ENCODE measurements at places on chromosomes 7 and 10.

- no peak for DNase-seq
Measured at GRCh38 chr10:82811621-82812020, 936.6 kb downstream of the NRG3 start.

DNA sequence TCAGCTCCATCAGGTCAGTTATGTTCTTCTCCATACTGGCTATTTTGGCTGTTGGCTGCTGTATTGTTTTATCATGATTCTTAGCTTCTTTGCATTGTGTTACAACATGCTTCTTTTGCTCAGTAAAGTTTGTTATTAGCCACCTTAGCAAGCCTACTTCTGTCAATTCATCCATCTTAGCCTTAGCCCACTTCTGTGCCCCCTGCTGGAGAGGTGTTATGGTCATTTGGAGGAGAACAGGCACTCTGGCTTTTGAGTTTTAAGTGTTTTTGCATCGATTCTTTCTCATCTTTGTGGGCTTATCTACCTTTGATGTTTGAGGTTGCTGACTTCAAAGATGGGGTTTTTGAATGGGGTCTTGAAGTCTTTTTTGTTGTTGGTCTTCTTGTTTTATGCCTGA lies 204.6 kb upstream of the FOXP2 start:
- no peak for DNase-seq

GRCh38 chr10:24307116-24307515 lies 98.2 kb downstream of the KIAA1217 start:
- no peak for DNase-seq

GRCh38 chr10:3045471-3046209 lies 21.7 kb upstream of the PFKP start:
- DNase-seq, result no peak

- DNase-seq, result no peak
Measured at GRCh38 chr10:56596257-56596656, 235.2 kb upstream of the ZWINT start.

GRCh38 chr10:3530783-3531645 lies 254.0 kb downstream of the KLF6 start:
- DNase-seq, result no peak

- DNase-seq, result no peak
Measured at GRCh38 chr10:34001087-34001580, 666.7 kb upstream of the NRP1 start.

DNA sequence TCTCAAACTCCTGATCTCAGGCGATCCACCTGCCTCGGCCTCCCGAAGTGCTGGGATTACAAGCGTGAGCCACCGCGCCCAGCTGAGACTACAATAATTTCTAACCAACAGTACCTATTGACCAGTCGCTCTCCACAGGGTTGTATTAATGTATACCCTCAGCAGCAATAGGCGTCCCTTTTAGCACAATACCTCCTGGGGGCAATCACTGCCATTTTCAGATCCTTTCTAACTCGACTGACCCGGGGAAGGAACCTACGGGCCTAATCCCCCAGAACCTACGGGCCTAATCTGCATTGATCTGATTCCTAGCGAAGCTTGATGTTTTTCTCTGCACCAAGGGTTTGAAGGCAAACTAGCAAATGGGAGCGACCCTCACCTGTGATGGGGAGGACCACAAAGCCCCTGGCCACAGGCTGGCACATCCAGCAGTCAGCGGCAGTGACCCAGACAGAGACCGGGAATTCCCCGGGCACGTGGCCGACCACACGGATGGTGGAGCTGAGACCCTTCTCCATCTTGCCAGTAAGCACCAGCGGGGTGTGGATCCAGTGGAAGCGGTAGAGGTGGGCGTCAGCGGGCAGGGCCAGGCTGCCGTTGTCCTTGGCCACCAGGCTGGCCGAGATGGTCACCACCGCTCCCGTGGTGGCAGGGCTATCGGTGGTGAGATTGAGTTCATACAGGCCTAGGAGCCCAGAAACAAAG lies 6.9 kb downstream of the TMEM130 start:
- no peak for DNase-seq

DNA sequence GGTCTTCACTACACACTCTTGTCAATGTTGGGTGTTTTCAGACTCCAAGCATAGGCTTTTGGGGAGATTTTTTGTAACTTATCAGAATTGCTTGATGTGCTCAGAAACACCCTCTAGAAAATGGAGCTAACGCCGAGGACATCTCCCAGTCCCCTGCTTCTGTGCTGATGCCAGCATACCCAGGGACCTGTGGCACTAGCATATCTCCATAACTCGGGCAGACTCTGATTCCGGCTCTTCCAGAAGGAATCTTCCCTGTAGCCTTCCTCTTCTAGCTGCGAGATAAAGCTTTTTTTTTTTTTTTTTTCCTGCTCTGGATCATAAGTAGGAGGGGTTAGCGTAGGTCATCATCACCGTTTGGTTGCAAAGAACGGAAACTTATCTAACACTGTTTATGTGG lies 434.4 kb downstream of the GALNT17 start:
- DNase-seq, result no peak

- no peak for DNase-seq
Measured at GRCh38 chr10:18044976-18045720, 93.4 kb downstream of the SLC39A12 start.

DNA sequence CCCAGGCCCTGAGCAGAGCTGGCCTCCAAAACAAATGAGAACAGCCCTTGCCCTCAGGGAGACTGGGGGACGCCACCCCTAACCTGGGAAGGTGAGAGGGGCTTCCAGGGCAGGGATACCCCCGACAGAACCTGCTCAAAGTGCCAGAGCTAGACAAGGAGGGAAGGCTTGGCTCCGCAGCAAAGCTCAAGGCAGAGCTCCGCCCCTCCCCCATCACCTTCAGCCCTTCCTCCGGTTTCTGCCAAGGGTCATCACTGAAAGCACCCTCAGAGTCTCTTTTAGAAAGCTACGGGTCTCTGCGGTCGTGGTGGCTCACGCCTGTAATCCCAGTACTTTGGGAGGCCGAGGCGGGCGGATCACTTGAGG lies 73.4 kb upstream of the CUX1 start:
- DNase-seq, result no peak

DNA sequence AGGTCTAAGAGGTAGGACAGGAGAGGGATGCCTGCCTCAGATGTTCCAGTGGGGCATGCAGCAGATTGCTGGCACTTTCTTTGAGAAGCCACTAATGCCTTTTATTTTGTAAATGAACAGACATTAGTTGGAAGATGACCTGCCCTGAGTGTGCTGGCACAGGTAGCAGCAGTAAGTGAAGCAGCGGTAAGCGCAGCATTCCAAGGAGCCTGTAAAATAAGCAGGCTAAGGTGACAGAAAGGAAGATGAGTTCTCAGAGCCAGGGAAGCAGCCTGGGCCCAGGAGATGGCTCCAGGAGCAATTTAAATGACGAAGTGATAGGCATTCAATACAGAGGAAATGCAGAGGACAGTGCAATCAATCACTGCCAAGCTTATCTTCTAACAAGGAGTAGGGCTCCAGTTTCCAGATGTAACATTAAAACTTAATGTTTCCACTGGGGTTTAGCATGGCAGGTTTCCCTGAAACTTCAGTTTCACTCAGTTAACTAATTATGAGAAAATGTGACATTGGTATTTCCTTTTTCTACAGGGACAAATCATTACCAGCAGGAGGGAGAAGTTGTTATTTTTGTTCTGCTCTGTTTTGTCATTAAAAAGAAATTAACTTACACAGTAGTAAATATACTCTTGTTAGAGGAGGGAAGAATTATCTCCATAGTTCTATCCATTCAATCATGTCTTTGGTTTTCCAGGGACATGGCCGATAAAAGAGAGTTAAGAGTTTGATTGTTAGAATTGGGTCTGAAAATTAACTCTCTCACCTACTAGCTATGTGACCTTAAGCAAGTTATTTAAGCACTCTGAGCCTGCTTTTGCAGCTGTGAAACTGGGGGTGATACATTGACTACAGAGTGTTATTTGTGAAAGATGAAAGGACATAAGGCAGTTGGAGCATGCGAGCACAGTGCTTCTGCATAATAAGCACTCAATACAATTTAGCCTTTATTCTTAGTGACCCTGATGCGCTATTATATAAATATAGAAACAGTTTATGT lies 96.6 kb upstream of the PTN start:
- no peak for DNase-seq

DNA sequence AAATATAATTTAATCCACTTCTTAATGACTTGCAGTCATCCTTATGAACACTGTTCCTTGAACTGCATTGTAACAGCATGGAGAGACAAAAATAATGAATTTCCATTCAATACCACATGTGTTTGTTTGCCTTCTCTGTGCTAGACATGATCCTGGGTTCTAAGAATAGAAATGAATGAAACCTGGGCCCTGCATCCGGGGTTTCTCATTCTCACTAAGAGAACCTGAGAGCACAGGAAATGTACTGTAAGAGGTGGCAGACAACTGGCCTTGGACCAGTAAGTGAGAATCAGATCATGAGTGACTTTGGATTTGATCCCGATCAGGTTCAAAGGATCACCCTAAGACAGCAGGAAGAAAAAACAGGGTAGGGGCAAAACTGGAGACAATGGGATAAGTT lies 37.2 kb upstream of the CUL1 start:
- DNase-seq, result no peak

DNA sequence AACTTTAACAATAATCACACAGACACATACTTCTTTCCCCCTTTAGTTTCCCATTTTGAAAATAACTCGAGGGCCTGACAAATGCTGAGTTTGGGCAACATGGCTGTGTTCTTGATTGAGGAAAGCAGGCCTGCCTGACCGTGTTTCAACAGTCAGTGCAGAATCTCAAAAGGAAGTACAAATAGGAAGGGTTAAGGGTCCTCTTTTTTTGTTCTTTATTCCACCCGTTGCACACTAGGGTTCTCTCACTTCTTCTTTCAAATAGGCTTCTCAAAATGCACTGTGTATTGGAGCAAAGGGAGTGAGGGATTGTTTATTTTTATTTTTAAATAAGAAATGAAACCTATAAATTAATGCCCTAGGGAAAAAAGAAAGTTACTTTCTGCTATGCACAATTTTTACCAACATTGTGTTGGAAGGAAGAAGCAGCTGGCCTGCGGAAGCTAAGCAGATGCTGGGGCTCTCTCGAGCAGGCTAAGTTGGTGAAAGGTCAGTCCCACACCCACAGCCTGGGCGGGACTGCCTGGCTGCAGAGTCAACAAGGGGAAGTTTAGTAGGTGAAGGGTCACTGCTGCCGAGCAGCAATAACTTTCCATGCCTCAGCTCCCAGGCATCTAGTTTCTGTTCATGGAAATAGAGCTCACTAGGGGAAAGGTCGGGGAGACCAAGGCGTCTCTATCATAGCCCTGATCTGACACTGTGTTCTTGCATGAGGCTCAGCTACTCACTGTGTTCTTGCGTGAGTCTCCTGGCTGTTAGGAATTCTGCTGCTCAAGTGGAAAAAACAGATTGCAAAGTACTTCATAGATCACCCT lies 12.2 kb upstream of the PDK4 start:
- no peak for DNase-seq

DNA sequence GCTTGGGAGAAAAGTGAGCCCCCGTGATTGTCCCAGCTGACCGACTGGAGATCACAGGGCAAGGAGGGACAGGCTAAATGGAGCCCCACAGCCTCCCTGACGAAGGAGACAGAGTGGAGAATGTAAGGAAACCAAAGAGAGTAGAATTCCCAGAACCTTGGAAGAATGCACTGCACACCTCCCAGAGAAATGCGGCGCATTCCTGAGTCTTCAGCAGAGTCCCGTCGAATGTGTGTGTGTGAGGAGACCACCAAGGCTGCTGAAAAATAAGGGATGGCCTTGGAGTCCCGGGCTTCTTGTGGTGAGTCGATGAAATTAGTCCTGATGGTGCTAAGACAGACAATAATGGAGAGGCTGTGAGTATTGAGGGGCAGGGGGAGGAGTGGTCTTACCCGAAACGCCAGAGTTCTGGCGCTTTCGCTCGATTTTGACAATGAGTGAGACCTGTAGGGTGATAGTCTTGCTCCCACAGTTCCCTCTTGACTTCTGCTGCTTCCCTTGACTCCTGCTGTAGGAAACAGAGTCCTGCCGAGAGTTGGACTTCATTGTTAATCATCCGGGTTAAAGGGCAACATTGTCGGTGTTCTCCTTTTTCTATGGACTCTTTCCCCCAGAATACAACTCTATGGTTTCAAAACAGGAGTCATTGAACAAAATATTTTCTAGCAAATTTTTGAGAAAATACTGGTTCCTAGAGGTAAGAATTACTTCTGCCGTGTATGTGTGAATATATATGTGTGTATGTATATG lies 103.2 kb downstream of the CNNM2 start:
- DNase-seq, result no peak

GRCh38 chr7:124722292-124722691 lies 43.3 kb downstream of the GPR37 start:
- DNase-seq, result no peak

All from stimulated activated CD4-positive, alpha-beta T cell treated with anti-CD3 and anti-CD28 coated beads, Interleukin-1b, Interleukin-23, amount 100 ng/mL, for 1 hour (primary cell).